ENCODE measurements at places on chromosomes 4 and X. TPM values are rescaled to one million over a fixed set of nuclear protein-coding genes. Genes with fewer than 3 reads are reported as not detected.

DNA sequence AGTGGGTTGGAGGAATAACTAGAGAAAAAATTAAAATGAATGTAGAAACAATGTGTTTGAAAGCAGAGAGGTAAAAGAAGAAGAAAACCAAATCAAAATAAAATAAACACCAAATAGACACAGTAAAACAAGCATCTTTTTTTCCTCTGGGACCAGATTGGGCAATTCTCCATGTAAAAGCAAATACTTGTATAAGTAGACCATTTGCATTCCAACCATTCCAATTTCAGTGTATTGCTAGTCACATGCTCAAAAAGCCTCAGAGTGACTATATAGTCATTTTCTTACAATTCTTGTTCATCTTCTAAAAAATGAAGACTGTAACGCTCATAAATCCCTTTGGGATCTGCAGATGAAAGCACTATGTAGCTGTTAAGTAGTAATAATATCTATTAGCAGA, 969.5 kb downstream of the PCDH18 start:
- peak; percentile 1 for DNase-seq

DNA sequence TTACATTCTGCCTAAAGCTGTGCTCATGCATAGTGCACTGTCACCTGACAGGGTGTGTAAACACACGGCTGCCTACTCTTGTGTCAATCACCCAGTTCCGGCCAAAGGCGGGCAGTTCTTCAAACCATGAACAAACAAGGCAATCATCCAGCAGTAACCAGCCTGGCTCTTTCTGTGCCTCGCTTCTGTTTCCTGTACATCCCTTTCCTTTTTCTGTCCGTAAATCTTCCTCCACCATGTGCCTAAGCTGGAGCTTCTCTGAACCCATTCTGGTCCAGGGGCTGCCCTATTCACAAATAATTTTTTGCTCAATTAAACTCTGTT, 60.8 kb upstream of the CBR4 start:
- no peak for DNase-seq

DNA sequence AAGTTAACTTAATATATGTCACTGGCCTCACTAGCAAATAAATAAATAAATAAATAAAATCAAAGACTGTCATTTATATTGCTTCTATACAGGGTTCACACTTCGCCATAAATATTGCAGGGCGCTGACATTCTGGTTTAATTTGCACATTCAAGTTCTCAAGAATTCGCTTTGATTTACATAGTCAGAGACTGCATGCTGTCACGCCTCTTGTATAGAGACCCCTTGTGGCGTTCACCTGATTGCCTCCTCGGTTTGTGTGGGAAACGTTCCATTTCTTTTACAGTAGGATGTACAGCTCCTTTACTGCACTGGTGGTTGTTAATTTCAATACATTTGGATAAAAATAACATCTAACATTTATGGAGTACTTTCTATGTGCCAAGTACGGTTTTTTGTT, 71.3 kb upstream of the ADGRG2 start:
- DNase-seq, result no peak

Gene CSTF2
- 12.3 TPM for total RNA-seq

DNA sequence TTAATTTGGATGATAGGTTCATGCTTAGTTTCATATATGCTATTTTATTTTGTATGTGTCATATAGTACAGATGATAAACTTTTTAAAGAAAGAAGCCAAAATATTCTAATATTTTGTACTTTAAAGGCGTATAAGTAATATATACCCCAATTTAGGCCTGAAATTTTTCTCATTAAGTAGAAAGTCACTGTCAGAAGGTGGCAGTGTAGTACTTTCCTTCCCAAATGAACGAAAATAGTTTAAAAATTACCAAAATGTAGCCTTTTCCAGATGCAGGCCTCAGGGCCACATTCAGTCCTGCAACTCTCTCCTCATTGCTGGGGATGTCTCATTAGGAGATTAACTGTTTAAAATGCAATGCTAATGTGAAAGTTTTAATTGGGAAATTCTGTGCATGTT, 1263.6 kb downstream of the C4orf33 start:
- DNase-seq, result peak; percentile 24

Gene SH3RF1
- 28.3 TPM for total RNA-seq

DNA sequence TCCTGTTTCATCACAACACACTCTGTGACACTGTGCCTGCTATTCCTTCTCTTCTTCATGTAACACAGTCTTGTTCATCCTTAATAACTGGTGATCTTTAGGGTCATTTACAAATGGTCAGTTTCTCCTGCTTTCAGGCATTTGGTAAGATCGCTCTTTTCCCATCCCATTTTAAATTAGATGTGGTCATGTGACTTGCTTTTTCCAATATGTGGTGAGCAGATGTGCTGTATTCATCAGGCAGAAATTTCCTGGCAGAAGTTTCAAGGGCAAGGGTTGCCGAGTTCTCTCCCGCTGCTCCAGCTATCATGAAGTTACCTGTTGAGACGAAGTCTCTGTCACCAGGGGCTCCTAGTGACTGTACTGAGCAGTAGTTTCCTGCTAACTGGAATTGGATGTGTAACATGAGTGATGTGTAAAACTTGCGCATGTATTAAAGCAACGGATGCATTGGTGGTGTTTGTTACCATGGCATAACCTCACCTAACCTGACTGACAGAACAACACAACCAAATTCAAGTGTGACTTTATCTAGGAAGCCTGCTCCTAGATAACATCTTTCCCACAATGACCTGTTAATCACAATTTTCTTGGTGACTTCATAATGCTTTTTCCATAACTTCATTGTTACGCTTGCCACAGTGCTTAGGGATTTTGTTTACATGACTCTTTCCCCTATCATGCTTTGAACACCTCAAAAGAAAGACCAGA, 29.5 kb upstream of the BMPR1B start:
- peak; percentile 46 for DNase-seq

- DNase-seq, result no peak
Measured at GRCh38 chrX:18624599-18624998, 47.3 kb downstream of the RS1 start.

DNA sequence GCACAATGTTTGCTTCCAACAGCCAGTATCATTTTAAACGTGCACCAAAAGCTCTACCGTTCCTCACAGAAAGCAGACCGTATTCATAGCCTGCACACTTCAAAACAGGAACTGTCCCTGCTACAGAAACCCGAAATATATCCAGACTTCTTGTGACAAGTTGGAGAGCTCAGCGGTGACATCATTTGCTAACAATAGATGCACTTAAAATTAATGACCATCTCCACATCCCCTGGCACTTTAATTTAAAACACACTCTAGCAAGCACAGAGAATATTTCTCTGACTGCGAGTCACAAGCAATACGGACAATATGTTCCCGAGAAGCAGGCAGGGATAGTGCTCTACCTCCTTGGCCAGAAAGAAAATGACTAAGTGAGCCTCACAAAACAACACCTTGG, 2.5 kb downstream of the NYX start:
- DNase-seq, result peak; percentile 42

Gene ARSH
- not detected for total RNA-seq

Gene MYOZ2
- not detected for total RNA-seq

Gene FAAH2
- 0.11 TPM for total RNA-seq

GRCh38 chr4:11338956-11339782, 89.5 kb downstream of the HS3ST1 start:
- DNase-seq, result no peak

- peak; percentile 92 for DNase-seq
Measured at GRCh38 chrX:91434351-91435168, at the start of gene PABPC5. TSS of gene PABPC5 (plus strand) at chrX:91434839. CDS start at chrX:91435578, 739 bp downstream.

DNA sequence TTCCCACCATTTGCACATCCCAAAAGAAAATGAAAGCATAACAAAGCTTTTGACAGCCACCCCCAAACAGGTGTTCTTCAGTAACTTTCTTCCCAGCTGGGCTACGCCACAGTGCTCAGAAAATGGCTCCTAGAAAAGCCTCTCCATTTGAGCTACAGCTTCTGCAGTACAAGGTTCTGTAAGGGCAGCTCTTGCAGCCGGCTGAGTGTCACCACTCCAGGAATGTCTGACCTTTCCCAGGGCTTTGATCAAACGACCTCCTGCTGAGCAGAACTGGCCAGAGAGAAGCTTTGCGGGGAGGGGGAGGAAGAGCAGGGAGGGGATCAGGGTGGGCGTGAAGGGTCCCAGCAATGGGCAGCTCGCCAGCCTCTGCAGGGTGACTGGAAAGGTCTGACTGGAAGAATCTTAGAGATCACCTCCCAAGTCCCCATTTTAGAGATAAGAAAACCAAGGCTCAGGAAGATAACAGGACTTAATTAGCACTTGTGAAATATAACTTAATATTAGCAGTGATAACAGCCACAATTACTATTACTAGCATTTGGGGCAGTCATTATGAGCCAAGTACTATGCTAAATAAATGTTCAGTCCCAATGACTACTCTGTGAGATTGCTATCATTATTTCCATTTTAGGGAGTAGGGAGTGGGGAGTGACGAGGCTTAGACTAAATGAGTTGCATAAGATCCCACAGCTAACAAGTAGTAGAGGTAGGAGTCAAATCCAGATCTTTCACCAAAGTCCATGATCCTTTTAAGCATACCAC, 51.1 kb downstream of the LEF1 start:
- DNase-seq, result no peak

DNA sequence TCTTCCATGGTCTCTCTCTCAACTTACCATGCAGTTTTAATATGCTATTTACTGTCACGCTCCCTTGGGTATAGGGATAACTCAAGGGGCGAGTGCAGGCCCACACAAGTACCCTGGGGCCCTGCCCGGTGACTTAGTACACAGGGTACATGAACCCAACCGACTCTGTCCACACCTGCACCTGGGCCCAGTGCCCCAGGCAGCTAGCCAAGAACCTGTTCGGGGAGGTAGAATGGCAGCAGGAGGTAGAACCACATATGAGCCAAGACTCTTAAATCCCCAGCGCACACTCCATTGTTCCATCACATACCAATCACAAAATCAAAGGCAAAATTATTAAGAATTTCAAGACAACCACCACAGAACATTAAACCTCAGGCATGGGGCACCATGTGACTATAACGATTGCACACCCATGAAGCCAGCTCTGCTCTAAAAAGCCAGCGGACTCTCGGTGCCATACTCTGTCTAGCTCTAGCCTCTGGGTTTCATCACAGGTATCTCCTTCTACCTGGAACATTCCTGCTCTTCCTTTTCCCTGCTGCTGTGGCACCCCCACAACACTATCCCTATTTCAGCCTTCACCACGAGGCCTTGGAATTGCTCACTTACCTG, 14.6 kb downstream of the PHF8 start:
- DNase-seq, result no peak

DNA sequence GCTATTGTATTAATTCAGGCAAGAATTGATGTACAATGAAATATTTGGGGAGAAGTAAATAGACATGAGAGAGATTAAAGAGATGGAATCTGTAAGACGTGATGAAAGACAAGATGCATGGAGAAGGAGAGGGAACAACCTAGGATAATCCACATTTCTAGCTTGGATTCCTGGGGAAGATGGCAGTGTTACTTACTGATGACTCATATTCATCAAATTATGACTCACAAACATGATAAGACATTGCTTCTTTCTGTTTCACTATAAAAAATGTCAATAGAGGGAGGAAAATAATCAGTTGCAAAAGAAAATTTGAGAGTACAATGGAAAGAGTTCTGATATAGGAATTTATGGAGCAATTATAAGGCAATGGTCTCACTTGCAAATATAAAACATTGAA, 104.1 kb upstream of the BMP3 start:
- DNase-seq, result peak; percentile 24

DNA sequence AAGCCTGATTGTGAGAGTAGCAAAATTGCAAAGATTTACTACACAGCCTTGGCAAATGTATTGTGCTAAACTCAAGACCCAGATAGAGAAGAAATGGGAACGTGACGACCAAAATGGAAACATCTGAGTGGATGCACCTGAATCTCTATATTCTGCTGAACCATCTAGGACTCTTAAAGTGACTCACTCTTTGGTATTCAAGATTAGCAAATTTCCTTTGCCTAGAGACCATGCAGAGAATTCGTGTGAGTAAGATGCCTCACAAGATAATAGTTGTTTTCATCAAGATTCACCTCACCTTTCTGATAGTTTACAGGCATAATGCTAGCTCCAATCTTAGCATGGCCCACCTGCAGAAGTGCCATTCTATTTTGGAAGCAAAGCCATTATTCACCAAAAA, 14.4 kb upstream of the ATOH1 start:
- no peak for DNase-seq

DNA sequence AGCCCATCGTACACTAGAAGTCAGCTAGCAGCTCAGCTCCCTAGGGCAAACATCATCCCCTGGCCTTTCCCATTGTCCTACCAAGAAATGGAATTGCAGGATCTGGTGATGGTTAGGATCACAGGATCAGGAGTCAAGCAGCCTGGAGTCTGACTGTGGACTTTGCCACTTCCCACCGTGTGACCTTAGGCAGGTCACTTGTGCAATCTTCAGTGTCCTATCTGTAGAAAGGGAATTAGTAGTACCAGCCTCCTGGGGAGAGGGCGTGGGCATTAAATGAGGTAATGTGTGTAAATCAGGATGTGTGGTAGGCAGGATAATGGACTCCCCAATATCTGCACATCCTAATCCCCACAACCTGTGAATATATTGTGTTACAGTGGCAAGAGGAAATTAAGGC, 38.6 kb upstream of the APLN start:
- no peak for DNase-seq

Gene C4orf51
- not detected for total RNA-seq

GRCh38 chr4:120299631-120300030, 233.0 kb upstream of the MAD2L1 start:
- no peak for DNase-seq

DNA sequence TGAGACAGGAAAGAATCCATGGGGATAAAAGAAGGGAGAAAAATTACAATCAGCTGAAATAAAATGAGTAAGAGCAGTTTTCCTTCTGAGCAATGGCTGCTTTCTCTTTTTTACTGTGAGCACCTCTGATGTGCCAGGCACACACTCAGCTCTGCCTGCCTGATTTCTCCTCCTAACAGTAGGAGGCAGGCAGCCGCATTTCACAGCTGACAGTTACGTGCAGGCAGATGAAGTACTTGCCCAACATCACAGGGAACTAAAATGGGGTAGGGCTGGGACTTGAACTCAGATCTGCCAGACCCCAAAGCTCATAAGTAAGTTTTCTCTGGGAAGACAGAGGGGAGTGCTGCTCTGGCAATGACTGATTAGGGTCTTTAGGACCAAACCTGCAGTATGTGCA, 54.6 kb downstream of the C4orf50 start:
- no peak for DNase-seq

DNA sequence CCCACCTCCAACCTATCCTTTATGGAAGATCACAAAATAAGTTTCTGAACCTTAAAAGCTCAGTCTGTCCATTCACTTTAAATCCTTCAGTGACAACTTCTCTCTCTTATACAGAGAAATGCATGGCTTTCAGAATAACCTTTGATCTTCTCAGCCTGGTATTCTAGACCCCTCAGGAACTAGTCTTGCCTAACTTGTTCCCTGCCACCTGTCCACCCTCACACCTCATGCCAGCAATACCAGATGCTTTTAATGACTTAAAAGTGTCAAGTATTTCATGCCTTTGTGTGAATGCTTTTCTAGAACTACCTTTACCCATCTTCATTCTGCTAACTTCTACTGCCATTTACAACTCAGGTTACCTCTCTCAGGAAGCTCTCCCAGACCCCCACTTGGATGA, 7.4 kb downstream of the EXOC1L start:
- no peak for DNase-seq

GRCh38 chr4:15084780-15085179, 82.5 kb downstream of the CPEB2 start:
- DNase-seq, result no peak

All from GM23248 (cell line).